ENCODE measurements at places on chromosomes 3 and 15.

DNA sequence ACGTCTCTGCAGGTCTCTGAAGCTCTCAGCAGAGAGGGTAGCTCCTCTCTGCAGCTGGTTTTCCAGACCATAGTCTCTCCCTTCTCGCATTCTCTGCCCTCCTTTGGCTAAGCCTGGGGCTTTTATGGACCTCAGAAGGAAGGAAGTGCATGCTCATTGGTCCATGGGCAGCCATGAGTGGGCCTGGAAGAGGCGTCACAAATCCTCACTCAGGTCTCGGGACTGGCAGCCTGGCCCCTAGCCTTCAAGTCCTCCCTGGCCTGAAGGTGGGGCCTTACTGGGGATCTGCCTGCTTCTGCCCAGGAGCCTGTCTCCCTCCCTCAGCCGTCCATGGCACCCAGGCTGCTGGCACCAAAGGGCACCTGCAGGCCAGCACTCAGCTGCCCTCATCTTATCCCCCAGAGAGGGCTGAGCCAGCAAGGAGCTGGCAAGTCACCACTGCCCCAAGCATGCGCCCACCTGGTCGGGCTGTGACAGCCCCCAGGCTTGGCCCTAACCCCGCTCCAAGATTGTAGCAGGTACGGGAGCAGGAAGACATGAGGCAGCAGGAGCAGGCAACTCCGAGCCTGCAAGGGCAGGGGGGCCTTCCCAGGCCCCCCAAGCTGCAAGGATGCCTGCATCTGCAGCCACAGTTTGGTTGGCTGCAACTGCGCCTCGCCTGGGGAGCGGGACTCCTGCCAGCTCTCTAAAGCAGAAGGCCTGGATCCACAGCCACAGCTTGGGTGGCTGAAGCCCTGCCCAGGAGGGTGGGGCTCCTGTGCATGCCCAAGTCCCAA is 37.4 kb downstream of the GHSR start:
- DNase-seq: no peak

GRCh38 chr15:83430441-83430840 is 16.7 kb upstream of the SH3GL3 start:
- DNase-seq: no peak

- DNase-seq: no peak
Observed at GRCh38 chr3:188673646-188674186, 498.1 kb upstream of the TPRG1 start.

- DNase-seq: no peak
Observed at GRCh38 chr3:95883801-95884200, 930.6 kb upstream of the EPHA6 start.

DNA sequence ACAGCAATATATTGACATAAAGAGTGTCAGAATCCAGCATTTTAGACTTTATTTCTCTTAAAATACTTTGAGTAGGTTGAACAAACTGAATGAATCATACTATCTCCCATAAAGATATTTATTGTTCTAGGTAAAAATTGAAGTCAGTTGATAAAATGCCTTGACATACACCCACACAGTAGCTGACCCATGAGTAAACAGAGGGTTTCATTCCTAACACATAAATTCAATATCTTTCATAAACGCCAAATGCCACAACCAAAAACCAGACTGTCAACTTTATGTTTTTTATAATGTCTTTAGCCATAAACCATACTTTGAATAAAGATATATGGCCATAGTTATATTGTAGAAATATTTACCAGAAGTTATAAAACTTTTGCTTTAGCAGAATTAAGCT is 742.4 kb downstream of the NAALADL2 start:
- DNase-seq: no peak

DNA sequence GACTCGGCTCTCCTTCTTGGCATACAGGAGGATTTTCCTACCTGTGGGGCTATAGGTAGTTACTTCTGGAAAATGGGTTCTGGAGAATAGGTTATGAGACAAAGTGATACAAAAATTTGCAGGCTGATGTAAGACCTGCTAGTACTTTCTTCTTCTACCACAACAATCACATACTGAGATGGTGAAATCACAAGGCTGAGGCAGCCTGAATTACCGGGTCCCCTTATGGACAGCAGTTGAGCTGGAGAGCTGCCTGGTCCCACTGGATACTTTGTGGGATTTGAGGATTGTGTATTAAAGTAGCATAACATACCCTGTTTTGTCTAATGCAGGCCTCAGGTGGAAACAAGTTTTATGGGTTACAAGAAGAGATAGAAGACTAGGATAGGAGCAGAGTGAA is 86.5 kb upstream of the FAM98B start:
- no peak for DNase-seq

GRCh38 chr3:189737071-189737470 is 105.9 kb downstream of the TP63 start:
- no peak for DNase-seq

DNA sequence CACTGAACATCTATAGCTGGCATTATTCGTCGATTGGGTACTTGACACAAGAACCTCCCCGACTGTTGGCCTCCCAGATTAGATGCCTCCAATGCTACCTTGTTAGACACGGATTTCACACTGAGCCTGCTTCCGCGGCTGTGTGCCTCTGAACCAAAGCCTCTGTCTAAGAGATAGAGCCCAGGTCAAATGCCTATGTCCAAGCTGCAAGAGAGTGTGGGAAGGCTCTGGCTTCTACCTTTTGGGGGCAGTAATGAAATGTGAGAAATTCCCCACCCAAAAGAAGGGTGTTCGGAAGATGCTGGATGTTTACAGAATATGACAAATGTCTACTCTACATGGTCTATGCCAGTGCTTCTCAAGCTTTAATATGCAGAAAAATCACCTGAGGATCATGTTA is 2.0 kb upstream of the RPUSD2 start:
- DNase-seq: no peak

DNA sequence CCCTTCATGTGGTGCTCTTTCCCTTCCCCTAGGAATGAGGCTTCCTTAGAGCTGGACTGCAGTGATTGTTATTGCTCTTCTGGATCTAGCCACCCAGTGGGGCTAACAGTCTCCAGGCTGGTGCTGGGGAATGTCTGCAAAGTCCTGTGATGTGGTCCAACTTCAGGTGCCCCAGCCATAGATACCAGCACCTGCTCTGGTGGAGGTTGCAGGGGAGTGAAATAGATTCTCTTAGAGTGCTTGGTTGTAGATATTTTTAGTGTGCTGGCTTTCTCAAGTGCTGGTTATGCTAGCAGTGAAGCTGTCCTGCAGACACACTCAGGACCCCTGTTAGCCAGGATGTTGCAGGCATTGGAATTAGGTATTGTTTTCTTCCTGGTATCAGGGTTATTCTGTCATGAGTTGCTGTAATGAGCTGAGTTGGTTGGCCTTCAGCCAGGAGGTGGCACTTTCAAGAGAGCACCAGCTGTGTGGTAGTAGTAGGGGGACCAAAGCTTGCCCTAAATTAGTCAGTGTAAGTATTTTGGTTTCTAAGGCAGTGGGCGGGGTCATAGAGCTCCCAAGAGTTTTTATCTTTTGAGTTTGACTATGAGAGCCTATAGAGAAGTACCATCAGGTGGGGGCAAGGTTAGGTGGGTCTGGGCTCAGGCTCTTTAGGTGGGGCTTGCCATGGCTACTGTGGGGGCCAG is 317.5 kb upstream of the SGO1 start:
- DNase-seq: no peak

DNA sequence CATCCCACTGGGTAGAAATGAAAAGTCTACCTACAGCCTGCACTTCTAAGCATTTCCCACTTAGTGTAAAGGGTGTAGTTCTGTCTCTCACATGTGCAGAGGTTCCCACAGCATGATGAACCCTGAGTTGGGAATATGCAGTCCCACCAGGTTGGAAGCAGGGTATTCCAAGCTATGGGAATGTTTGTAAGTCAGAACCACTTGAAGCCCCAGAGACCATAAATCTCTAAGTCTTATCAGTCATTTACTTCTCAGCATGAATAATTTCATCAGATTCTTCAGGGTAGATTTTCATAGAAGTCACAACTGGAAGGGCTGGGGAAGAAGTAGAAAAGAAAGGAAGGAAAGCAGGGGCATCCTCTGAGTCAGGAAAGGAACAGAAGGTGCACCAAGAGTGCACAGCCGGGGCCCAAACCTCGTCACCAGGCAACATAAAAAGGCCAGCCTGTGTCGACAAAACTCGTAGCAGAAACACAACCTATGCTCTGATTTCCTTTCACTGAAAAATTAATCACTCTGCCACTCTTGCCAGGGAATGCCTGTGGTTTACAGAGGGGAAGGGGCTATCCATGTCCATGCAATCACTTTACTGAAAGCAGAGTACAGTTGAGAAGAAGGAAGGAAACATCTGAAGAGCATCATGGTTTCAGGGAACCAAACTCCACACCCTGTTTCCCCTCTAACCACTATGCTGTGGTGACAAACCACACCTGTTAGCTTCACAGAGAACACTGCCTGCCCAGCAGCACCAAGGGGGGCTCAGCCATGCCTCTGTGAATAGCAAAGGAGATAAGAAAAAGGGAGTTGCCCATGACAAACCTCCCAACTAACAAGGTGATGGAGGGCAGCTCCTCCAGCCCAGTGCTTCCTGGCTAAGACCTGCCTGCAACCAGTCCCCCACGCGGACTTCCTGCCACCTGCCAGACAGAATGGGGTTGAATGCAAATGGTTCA is 40.5 kb downstream of the SH3BP5 start:
- no peak for DNase-seq

DNA sequence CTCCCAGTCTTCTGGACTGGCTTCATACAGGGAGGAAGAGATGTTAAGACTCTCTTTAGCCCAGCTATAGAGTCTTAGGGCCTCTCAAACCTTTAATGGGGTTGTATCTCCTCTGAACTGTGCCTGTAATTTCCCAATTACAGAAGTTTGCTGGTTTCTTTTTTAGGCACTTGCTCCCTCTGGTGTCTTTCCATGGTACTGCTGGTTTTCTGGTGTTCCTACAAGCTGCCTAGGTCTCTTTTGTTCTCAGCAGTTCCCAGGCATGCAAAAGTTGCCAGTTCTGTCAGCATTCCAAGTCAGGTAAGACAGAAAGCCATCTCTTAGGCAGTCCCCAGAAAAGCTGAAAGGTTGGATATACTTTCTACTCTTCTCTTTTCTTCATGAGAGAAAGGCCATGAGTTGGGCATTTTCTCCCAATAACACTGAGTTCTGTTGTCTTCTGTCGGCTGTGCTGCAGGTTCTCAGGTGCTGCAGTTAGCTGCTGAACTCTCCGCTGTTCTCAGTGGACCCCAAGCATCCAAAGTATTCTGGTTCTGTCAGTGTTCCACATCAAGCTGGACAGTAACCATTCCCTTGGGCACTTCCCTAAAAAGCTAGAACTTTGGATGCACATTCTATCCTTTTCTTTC is 54.4 kb upstream of the EHHADH start:
- DNase-seq: no peak

DNA sequence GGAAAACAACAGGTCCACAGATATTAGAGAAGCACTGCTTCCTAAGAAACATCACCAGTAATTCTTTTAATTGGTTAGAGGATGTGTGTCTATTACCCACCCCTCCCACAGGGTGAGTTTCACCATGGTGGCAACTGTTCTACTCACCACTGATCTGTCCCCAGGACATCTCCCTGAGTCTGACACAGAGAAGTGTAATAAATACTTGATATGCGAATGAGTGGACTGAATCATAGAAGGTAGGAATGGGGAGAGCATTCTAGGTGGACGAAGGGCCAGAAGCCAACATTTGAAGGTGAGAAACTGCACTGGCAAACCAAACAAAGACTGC is 452.7 kb upstream of the PROK2 start:
- DNase-seq: peak; percentile 5

DNA sequence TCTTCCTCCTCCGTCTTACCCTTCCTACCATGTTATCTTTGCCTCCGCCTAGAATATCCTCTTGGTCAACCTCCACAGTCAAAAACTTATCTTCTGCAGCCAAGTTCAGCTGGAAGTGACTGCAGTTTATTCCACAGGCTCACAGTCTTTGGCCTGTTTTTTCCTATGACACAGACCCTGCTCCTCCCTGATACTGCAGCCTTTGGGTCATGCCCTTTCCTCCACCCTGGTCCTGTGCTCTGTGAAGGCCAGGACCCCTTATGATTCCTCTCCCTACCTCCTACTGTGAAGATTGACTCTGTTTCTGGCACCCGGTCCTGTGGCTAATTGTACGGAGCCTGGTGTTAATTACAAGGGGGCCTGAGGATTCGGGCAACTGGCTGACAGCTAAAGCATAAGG is 49.3 kb upstream of the SCN5A start:
- no peak for DNase-seq

- no peak for DNase-seq
Observed at GRCh38 chr3:171932153-171932611, 89.0 kb downstream of the TMEM212 start.

DNA sequence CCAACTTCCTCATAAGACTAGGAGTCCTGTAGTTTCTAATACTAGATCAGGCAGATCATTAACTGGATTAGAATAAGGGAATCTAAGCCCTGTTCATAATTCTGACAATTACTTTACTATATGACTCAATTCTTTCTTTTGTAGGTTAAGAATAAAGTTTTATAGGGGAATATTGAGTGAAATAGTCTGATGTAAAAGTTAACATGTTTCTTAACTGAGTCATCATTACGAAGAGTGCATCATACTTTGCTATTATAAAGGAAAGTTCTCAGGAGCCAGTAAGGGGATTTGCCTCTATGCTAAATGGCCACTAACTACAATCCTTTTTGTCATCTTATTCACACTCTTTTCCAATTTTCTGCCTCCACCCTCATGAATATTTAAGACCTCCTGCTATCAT is 63.1 kb downstream of the POLQ start:
- DNase-seq: no peak

- no peak for DNase-seq
Observed at GRCh38 chr3:131883711-131884407, 151.0 kb downstream of the CPNE4 start.

- peak; percentile 62 for DNase-seq
Observed at GRCh38 chr3:61808526-61808925, 247.2 kb downstream of the PTPRG start.

GRCh38 chr3:124510290-124510689 is 220.0 kb upstream of the UMPS start:
- no peak for DNase-seq

DNA sequence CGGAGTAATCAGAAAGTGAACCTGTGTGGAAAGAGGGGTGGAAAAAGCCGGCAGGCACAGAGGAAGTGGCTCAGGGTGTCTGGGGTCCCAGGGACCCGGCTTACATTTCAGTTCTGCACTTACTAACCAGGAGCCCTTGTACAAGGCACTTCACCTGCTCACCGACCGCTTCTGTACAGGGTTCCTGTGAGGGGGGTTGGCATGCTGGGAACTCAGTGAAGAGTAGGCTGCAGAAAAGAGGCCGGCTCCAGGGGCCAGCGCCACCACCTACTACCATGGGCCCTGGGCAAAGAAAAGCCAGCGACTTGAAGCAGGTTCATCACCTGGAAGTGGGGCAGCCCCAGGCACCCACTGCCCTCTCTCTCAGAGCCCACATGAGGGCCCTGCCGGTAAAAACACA is 6.2 kb downstream of the STIMATE start:
- no peak for DNase-seq

- DNase-seq: no peak
Observed at GRCh38 chr3:71478568-71478967, 105.0 kb downstream of the FOXP1 start.

Measured in left hindlimb (tissue), 1 donor.